ENCODE measurements at places on chromosomes 16 and 17.

DNA sequence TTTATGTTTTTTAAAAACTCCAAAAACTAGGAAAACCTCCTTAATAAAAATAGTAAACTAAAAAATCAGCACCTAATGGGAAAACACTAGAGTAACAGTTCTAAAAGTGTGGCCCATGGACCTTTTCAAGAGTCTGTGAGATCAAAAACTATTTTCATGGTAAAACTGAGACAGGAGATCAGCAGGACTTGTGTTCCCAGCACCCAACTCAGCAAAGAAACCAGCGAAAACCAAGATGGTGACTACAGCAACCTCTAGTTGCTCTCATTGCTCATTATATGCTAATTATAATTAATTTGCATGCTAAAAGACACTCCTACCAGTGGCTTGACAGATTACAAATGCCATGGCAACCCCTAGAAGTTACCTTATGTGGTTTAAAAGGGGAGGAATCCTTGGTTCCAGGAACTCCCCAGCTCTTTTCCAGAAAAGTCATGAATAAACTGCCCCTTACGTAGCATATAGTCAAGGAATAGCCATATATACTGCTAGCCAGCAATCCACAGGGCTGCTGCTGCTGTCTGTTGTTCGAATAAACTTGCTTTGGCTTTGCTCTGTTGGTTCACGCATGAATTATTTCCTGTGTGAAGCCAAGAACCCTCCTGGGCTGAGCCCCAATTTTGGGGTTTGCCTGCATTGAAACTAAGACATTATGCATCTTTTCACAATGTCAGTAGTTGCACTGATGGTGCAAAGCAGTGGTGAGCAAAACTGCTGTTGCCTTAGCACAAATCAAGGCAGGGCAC lies 12.4 kb downstream of the CMTR2 start:
- no peak for DNase-seq

DNA sequence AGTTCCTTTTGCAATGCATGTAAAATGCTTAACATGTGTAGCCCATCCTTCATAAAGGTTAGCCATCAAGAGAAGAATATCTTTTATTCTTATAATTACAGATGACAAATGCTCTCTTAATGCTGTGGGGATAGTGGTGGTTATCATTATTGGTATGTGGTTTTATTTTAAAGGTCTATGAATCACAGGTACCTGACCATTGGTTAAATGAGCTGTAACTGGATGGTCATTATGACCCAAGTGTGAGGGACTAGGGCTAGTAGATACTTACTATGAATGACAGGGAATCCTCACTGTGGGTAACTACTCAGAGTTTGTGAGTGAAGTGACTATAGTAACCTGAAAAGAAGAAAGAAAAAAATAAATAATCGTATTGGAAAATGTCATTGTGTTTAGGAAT lies 78.8 kb downstream of the CDRT15 start:
- DNase-seq = no peak

DNA sequence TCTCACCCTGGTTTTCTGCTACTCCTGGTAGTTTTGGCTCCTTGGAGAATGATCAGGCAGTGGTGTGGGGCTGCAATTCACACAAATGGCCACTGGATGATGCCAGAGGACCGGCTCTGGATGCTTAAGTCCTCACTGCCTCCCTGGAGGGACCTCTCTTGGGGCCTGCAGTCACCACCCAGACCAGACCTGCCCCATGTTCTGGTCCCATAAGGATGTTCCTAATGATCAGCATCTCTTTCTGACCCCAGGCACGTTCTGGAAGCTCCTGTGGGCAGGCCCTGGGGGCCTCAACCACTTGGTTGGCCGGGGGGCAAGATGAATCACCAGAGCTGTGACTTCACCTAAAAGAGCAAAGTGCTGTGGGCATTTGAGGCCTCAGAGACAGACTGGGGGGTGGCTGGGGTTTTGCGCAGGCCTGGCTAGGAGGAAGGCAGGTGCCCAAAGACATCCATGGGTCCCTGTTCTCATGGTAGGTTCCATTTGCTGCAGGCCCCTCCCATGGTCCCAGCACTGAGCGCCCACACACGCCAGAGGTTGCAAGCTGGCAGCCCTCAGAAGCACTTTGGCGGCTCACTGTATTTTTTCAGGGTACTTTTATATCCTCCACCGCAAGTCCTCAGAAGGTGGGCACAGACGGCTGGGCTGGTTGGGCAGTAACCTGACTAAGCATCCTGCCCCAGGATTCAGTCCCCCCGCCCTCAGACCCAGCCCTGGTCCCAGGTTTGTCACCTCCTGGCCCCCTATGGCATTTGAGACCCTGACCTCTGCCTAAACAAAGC lies 53.2 kb downstream of the NT5M start:
- peak; percentile 66 for DNase-seq

DNA sequence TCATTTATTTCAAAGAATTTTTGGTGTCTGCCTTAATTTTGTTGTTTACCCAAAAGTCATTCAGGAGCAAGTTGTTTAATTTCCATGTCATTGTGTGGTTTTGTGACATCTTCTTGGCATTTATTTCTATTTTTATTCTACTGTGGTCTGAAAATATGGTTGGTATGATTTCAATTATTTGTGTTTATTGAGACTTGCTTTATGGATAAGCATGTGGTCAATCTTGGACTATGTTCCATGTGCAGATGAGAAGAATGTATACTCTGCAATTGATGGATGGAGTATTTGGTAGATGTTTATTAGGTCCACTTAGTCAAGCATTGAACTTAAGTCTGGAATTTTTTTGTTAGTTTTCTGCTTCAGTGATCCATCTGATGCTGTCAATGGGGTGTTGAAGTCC lies 383.0 kb downstream of the PMP22 start:
- no peak for DNase-seq

DNA sequence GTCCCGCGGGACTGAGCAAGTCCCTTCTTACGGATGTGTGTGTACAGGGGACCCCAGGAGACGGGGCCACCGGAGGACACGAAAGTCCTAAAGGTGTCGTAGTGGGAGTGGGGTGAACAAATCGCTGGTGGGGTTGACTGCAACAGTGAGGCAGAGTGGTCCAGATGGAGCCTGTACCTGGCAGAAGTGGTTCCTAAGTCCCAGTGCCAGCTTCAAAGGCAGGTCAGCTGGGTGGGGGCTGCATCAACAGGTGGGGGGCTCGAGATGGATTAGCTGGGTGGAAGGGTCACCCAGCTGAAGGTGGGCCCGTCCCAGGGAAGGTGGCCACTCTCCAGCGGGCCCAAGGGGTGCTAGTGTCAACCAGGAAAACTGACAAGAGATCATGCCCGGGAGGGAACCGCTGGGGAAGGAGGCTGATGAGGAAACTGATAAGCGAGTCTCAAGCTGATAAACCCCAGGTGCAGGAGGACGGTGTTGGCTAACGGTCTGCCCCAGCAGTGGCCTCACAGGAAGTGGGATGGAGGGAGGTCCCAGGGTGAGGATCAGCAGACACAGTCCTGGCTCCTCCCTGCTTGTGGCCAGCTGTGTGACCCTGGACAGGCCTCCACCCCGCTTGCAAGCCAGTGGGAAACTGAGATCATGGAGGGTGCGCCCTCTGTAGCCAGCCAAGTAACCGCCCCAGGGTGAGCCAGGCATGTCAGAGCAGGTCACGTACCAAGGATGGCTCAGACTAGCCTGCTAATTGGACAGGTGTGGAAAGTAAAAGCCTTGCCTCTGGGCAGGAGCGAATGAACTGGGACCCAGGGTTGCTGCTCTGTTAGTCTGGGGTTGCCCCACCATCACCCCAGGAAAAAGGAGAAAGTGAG lies 1.0 kb downstream of the ORAI3 start:
- no peak for DNase-seq

DNA sequence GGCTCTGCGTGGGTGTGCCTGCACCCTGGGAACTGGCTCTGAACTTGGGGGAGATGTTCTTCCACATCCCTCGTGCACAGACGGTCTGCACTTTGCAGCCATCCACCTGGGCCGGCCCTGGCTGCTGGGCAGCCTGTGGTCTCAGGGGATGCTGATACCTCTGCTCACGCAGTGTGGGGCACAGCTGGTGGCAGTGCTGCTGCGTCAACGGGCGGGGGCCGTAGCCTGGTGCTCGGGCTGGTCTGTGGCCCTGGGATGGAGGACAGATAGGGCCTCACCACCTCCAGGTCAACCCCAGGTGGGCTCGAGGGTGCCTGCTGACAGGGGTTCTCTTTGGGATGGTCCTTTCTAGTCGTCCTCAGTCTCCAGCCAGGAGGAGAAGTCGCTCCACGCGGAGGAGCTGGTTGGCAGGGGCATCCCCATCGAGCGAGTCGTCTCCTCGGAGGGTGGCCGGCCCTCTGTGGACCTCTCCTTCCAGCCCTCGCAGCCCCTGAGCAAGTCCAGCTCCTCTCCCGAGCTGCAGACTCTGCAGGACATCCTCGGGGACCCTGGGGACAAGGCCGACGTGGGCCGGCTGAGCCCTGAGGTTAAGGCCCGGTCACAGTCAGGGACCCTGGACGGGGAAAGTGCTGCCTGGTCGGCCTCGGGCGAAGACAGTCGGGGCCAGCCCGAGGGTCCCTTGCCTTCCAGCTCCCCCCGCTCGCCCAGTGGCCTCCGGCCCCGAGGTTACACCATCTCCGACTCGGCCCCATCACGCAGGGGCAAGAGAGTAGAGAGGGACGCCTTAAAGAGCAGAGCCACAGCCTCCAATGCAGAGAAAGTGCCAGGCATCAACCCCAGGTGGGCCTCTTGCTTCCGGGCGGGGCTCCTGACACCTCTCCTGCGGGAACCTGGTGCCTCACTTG lies 36.3 kb downstream of the TSC2 start:
- no peak for DNase-seq

GRCh38 chr17:42122371-42123303 lies at the start of gene HSPB9:
HSPB9 (plus strand) TSS chr17:42122804; CDS start chr17:42122851, 47 bp downstream.
- no peak for DNase-seq

DNA sequence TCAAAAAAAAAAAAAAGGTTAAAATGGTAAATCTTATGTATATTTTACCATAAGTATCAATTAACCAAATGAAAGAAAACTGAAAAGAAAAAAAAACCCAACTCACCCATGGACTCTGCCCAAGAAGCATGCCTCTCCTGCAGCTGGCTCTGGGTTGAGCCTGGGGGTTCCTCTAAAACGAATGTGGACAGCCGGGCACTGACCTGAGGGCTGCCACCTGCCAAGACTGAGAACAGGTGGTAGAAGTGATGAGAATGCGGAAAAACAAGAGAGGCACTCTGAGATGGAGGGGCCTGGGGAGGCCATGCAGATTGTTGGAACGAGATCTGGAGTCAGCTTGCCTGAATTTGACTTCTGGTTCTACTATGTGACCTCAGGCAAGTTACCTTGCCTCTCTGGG lies 85.5 kb upstream of the MSI2 start:
- DNase-seq = no peak

GRCh38 chr16:87326151-87326571 lies 9.0 kb upstream of the C16orf95 start:
- no peak for DNase-seq

- DNase-seq = no peak
These were observed 7.9 kb downstream of the PLLP start for GRCh38 chr16:57276596-57276995.

DNA sequence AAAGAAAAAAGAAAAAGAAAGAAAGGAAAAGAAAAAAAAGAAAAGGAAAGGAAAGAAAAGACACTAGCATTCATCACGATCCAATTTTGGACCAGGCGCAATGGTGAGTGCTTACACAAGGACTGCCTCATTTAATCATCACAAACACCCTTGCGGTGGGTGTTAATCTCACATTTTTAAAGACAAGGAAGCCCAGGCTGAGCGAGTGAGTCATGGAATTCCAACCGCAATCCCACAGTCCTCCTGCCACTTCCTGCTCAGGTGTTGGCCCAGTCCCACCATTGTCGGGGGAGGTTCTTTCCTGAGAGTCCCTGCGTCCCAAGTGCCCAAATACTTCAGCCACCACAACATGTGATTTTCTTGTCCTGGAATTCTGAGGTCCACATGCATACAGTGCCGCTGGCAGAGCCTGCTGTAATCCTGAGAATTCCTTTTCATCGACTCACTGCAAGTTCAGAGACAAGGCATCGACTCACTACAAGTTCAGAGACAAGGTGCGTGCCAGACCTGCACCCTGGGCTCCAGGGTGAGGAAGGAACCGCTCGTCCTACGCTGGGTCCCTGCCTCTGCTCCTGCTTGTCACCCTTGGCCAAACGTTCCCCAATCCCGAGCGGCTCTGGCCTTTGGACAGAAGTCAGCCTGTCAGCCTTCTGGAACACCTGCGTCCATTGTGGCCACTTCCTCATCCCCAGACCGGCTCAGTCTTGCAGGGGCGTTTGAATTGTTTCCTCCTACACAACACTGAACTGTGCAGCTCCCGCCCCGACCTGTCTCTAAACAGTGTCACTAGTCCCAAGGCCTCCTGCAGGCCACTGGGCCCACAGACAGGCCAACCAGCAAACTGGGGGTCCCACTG lies 5.8 kb downstream of the ZG16B start:
- DNase-seq = peak; percentile 98

- DNase-seq = no peak
These were observed 17.1 kb downstream of the ITGB4 start for GRCh38 chr17:75738218-75738802.

DNA sequence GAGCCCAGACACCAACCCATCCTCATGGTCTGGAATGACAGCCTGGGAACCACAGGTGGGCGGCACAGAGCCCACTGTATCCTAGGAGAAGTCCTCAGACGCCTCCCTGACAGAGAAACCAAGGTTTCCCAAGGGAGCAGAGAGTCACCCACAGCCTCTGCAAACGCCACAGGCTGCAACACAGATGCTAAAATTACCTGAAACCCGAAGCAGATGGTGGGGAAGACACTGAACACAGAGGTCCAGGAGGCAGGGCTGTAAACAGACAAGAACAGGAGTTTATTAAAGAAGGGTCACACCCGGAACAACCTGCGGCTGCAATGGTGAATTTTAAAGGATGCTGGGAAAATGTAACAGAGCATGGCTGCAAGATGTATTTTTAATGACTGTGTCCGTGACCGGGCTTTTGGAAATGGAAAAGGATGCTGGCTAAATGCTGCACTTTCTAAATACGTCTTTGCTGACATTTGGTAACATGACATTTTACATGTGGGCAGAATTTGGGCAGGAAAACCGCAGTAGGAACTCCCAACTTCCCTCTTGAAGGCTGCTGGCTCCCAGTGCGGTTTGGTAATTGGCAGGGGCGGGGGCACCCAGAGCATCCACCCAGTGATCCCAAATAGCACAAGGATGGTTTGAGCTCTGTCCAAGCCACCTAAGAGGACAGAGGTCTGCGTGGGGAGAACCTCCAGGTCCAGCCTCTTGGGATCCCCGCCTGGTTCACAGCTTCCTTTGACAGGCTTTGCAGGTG lies 13.1 kb downstream of the SLC38A8 start:
- DNase-seq = no peak

DNA sequence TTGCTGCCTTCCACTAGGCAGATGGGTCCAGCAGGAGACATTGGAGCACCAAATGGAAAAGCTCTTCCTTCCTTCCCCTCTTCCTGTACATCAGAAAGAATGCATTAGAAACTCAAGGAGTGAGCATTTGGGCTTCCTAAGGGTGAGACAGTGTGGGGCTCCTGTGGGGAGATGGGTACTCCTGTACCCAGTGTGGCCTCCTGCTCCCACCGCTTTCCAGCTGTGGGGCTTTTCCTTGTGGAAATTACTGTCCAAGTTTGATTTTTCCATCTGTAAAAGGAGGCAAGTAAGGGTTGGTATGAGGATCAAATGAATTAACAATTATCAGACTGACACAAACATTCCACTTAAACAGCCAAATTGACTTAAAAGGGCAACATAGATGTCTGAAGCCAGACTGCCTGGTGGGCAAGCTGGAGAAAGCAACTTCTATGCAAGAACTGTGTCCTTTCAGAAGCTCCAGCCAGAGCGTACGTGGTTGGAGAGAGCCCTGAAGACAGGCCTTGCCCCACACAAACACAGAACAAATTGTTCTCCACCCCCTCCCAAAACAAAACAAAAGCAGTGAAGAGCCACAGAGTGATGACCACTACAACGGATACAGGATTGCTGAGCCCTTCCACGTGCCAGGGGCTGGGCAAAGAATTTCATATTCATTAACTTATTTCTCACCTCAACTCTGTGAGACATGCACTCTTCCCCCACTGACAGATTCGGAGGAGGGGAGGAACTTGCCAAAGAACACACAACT lies 23.1 kb upstream of the ALDH3A1 start:
- DNase-seq = no peak

All from HS-27A (cell line).